ENCODE measurements at places on chromosomes 2 and 18. TPM values are rescaled to one million over a fixed set of nuclear protein-coding genes. Genes with fewer than 3 reads are reported as not detected.

DNA sequence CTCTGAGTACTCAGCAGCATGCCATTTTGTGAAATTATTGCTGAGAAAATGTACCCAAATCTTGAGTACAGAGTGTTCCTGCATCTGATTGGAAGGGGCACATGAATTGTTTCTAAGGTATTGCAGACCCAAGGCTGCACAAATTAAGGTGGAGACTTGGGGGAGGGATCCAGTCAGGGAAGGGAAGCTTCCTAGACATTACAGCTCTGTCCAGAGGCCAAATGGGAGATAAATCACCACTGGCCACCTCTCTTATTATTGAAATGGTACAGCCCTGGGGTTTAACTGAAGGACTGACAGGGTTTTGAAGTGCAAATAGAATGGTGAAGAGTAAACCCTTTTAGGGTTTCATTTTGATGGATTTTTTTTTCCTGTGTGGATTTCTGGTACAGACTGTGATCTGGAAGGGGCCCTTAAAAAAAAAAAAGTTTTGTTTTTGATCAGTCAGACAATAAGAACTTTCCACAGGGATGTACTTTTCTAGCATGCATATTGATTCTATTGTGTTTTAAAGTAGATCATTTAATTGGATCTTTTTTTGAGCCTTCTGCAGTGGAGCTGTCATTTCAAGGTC is 119.4 kb downstream of the GREB1L start:
- DNase-seq, result no peak

DNA sequence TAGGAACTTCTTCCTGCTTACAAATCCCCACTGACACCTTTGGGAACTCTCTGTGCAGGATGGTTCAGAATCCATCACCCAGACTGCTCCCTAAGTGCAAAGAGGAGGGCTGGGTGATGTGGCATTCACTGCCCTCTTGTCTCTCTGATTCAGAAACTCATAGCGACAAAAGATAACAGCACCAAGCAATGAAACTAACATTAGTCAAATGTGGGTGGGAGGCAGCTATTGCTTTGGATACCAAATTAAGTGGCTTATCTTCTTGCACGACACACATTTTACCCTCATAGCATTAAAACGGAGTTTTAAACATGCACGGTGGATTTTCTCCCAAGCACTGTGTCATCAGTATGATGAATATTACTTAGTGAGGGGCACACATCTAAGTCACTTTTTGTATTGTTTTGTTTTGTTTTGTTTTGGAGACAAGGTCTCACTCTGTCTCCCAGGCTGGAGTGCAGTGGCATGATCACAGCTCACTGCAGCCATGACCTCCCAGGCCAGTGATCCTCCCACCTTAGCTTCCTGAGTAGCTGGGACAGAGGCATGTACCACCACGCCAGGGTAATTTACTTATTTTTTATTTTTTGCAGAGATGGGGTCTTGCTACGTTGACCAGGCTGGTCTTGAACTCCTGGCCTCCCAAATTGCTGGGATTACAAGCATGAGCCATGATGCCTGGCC is 40.9 kb upstream of the NEB start:
- no peak for DNase-seq

DNA sequence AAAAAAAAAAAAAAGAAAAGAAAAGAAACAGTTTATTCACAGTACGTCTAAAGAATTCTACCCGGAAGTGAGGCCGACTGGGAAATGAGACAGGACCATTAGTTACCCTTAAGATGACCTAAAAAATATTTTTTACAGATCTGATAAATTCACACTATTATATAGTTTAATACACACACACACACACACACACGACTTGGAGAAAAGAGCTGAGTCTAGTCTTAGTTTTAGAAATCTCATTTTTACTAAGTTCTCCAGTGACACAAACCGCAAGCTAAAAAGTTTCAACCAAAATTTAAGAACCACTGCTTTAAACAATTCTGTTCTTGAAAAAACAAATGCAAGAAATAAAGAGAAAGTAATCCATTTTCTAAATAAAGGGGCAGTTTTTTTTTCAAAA is 27.1 kb downstream of the ST3GAL5 start:
- no peak for DNase-seq

DNA sequence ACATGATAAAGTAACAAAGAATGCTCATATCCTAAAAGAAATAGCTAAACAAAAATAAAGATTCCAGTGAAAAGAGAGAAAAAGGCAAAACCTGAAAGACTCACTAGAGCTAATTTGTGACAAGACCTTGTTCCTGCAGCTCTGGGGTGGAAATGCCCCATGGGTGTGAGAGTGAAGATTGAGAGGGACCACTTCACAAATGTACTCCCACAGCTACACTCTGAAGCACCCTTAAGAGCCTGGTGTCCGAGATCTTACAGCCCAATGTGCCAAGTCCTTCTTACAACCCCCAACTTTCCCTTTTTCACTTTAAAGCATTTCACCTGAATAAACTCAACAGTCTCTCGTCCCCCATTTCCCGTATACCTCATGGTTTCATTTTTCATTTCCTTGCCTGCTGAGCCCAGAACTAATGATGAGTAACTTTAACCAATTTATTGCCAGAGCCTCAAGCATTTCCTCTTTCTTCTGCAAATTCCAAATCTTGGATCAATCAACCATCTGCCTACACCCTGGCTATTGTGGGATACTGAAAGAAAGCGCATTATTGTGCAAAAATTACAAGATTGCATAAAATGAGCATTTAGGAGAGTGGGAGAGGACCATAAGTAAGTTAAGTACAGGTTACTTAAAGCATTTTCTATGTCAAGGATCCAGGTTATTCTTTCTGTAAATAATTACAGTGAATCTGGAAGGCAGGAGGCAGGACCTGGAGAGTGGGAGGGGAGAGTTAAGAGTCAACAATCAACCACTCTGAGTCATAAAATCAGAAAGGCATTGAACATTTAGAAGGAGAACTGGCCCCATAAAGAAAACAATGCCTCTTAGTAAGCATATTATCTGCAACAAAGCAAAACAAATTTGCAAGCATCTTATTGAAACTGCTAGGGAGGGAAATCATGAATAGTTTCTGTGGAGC is 804.4 kb upstream of the CELF4 start:
- no peak for DNase-seq

The DOK6 gene
- 5.4 TPM for polyA plus RNA-seq

The CFC1 gene
- polyA plus RNA-seq, result not detected

GRCh38 chr2:85554980-85555612 is 6.2 kb downstream of the GGCX start:
- no peak for DNase-seq

DNA sequence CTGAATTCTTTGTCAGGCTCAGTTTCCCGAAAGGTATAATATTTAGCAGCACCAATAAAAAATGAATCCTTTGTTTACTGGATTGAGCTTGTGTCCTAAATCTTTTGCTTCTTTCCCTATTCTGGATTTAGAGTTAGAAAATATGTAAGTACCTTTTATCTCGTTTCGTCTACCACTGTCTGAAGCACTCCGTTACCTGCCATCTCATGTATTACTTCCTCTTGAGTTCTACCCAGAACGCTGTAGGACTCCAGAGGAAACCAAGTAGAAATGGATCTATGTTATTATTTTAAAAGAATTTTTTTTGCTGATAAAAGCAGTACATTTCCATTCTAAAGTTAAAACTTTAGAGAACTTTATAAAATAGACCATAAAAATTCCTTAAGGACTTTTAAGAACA is 13.5 kb downstream of the ANKRD12 start:
- DNase-seq, result no peak

DNA sequence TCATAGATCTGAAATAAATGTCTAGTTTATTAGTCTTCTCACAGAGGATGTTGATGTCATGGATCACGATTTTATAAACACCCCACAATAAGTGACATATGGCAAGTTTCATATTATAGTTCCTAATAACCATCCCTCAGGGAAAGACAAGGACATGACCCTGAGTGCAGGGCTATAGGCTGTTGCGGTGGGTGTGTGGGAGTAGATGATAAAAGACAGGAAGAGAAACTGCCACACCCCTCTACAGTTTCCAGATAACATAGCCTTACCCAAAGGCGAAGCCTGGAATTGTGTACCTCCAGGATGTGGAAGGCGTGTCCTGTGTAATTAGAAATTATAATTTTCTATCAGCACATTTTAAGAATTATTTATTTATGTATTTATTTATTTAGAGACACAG is 2.4 kb upstream of the NEDD4L start:
- no peak for DNase-seq

DNA sequence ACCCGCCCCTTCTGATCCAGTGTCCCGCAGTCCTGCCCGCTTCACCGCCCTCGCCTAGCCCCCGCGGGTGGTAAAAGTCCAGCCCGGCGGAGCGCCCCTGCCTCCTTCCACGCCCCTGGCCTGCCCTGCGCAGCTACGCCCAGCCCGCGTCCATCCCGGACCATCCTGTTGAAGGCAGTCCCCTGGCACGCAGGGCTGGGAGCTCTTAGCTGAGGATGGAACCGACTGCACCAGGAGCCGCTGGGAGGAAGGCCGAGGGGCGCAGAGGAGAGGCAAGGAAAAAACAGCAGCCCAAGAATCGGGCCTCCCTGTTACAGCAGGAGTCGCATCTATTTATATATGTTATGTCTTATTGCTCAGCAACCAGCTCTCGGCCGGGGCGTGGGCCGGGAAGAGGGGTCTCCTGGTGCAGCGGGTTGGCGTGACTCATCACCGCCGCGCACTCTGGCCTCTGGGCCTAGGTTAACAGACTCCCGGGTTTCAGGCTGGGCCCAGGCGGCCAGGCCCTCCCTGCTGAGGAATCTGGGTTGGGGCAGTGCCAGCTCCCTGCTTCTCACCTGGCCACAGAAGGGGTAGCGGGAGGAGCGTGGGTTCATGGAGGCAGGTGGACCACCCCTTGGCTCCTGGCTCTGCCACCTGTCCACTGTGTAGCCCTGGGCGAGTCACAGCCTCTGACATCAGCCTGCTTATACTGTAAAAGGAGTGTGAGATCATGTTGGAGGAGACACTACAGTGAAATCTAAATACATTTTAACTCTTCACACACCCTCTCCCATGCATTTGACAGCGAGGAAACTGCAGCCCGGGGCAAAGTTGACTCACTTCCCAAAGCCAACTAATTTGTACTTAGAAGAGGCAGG is 13.4 kb upstream of the MAP3K2 start:
- DNase-seq, result no peak

The PCGF1 gene
- polyA plus RNA-seq, result 44.9 TPM

DNA sequence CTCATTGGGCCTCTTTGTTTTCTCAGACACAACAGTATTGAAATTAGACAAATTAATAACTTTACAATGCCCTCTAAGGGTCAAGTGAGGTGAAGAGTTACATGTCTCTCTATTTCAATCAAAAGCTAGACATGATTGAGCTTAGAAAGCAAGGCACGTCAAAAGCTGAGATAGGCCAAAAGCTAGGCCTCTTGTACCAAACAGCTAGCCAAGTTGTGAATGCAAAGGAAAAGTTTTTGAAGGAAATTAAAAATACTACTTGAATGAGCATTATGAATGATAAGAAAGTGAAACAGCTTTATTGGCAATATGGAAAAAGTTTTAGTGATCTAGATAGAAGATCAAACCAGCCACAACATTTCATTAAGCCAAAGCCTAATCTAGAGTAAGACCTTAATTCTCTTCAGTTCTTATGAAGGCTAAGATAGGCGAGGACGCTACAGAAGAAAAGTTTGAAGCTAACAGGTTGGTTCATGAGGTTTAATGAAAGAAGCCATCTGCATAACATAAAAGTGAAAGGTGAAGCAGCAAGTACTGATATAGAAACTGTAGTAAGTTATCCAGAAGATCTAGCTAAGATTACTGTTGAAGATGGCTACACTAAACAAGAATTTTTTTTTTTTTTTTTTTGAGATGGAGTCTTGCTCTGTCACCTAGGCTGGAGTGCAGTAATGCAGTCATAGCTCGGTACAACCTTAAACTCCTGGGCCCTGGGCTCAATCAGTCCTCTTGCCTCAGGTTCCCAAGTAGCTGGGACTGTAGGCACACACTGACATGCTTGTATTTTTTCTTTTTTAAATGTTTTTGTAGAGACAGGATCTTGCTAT is 65.5 kb downstream of the FAM117B start:
- DNase-seq, result no peak

The XDH gene
- polyA plus RNA-seq, result 0.33 TPM

DNA sequence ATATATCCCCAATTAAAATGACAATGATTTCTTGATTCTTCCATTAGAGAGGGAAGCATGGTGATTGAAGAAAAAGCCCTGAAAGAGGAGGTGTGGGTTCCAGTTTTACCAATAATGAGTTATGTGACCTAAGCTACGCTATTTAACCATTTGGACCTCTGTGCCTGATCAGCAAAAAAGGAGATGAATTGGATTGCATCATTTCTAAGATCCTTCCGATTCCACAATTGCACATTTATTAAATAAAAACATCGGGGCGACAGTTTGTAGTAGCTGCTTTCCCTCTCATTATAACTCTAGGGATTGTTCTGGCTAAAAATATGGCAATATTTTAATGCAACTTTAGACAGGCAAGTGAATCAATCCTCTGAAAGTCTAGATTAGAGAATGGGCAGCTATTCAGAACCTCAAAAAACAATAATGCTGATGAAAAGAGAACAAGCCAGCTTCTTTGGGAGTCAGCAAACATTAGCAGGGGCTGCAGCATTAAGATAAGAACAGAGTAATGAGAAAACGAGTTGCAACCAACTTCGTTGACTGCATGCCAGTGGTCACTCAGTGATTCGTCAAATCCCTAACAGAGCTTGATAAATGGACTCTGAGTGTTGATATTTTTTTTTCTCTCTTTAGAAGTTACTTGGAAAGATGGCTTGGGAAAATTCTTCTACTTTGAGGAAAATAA is 301.2 kb downstream of the AGPS start:
- no peak for DNase-seq

The UCN gene
- polyA plus RNA-seq, result 2.8 TPM

The DNAJC5G gene
- polyA plus RNA-seq, result not detected

- DNase-seq, result no peak
Observed at GRCh38 chr2:12970861-12971260, 254.1 kb downstream of the TRIB2 start.

GRCh38 chr2:128162266-128162665 is 71.3 kb downstream of the UGGT1 start:
- DNase-seq, result no peak

The IL18R1 gene
- 0.11 TPM for polyA plus RNA-seq

GRCh38 chr2:138103156-138103555 is 138.9 kb downstream of the HNMT start:
- DNase-seq, result no peak

DNA sequence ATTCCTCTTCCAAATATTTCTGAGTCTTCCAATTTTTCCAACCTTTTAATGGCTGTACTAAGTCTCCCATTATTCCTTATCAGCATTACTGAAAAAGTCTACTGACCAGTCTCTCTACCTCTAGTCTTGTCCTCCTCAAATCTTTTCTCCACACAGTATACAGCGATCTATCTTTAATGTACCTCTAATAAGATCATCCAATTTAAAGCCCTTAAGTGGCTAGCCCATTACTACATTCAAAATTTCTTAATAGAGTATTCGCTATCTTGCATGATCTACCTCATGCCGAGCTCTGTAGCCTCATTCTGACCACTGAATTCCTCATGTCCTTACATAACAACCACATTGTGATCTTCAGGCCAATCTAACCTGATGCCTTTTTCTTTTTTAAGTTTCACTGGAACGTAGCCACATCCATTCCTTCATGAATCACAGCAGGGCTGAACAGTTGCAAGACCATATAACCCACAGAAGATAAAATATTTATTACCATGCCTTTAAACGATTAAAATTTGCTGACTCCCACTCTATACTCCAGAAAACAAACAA is 57.9 kb downstream of the SLC66A3 start:
- no peak for DNase-seq
